ENCODE measurements at places on chromosomes 3 and 15.

DNA sequence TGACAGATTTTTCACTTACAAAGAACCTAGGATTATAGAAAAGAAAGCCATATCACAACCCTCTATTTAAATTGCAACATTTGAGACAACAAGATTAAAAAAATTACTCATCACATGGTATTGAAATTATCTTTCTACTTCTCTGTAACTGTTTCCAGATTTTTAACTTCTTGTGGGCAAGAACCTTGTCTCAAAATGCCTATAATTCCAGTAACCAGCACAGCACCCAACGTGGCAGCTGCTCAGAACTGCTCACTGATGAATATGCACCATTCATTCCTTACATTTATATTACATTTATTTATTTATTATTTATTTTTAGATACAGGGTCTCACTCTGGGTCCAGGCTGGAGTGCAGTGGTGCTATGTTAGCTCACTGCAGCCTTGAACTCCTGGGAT is 216.1 kb downstream of the THRB start:
- DNase-seq: no peak

- DNase-seq: no peak
These were observed 129.9 kb downstream of the LRRC3B start for GRCh38 chr3:26752466-26752865.

GRCh38 chr15:60162968-60163355 is 158.9 kb downstream of the FOXB1 start:
- DNase-seq: no peak

DNA sequence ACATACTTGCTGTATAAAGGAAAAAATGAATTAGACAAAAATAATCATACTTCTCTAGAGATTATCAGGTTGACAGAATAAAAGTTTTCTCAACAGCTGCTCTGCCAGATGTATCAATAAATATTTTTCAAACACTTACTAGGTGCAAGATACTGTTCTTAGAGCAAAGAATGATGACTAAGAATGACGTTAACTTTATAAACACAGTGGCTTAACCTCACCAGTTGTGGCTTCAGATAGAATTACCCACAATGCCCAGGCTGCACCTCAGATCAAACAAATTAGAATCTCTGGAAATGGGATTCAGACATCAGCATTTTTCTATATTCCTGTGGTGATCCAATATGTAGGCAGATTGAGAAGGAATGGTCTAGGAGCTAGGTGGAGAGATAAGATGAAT is 422.4 kb upstream of the ATP11B start:
- DNase-seq: no peak

- peak; percentile 59 for DNase-seq
These were observed 308.3 kb upstream of the CCDC54 start for GRCh38 chr3:107068980-107069379.

DNA sequence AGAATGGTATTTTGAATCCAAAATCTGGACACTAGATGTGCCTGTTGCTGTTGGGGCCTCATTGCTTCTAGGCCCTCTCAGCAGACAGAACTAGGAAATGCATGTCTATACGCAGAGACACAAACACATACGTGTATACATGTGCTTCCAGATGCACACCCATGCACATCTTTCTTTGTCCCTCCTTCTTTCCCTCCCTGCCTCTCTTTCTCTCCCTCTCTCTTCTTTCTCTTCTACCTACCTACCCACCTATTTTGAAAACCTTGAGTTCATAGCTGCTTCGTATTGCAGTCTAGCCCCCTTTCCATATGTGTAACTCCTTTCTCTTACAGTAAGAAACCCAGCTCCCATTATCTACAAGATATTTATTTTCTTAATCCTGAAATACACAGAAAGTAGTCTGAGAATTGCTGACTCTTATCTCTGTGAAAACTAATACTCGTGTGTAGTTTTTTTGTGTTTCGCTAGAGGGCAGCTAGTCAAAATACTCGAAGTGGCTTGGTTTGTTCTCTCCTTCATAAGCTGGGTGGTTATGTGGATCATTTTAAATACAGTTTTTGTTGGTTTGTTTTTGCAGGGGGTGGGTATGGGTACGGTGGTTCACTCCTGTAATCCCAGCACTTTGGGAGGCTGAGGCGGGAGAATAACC is 18.5 kb downstream of the RPL32 start:
- no peak for DNase-seq

DNA sequence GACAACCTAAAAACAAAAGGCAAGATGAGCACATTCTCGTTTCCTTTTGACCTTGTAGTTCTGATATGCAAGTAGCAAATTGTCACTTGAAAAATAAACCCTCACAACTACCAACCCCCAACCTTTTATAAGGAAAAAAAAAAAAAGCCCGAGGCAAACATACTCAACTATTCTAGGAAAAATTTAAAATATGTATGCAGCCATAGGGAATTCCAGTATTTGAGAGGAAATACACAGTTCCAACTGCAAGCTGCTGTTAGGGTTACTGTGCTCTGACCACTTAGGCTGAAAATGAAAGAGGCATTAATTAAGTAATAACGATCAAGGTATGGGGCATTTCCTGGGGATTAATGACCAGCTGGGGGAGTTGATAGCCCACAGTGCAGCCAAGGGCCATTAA is 281.9 kb upstream of the DPH6 start:
- DNase-seq: no peak

GRCh38 chr3:132399054-132399929 is 18.0 kb upstream of the DNAJC13 start:
- DNase-seq: no peak

GRCh38 chr3:52794612-52795099 is at the start of gene ITIH3:
ITIH3 (plus strand) TSS chr3:52794796; CDS start chr3:52794804, 8 bp downstream.
- no peak for DNase-seq

GRCh38 chr15:100940767-100941379 is 21.7 kb downstream of the LRRK1 start:
- no peak for DNase-seq

- DNase-seq: no peak
These were observed 48.2 kb upstream of the SELENOK start for GRCh38 chr3:53939813-53940212.

DNA sequence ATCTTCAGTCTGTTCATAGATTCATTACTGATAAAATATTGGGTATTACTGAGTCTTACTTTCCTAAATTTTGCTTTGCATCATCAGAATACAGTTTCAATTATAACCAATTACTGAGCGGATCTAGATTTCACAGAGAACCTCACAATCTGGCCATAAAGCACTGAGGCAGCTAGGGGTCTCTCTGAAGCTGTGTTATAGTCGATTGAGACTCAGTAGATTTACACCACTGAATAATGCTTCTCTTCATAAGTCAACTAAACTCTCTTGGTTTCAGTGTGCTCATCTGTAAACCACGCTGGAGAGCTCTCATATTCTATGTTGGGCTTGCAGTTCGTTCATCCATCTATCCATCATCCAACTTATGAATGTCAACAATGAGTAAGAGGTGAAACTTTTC is 180.6 kb downstream of the GREM1 start:
- DNase-seq: no peak

DNA sequence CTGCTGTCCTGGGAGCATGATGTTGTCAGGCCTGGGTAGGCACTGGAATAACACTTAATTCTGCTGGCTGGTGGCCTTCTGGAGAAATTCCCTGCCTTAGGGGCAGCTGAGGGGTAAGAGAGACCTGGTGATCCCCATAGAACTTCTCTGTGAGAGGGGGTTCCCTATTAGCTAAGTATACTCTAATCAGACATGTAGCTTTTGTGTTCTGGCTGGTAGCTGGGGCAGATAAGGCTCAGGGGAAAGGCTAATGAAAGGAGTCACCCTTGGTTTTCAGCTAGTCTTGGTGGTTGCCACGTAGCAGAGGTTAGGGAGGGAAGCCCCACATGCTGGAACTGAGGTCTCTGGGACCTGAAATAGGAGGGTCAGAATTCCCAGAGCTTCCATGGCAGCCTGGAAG is 952 bp upstream of the HDDC3 start:
- no peak for DNase-seq

DNA sequence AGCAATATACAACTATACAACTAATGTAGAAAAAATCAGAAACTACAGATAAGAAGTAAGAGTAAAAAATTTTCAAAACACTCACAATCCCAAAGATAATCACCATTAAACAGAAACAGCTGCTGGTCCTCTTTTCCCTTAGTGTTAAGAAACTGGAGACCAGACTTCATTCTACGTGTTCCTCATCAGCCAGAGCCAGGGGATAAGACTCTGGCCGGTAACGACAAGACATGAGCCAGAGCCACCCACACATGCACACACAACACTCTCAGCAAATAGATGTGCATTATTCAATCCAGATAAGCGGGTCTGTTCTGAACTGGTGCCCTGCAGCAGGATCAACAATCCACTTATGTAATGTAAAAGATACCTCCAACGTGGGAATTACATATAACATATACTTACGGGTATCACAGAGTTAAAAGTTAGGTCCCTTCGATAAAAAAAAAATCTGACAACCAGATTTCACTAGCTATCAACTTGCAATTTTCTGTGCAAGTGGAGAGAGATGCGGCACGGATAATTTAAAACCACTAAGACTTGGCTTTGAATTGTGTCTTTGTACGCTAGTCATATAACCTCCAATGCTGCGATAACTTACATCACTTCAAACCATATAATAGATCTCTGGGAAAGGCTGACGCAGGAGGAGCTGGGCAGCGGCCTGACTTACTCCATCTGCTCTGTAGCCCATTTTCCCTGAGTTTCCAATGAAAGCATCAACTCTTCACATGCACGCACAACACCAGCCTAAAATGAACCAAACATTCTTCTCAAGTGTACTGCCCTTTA is 17.8 kb downstream of the PRICKLE2 start:
- DNase-seq: no peak

GRCh38 chr3:119783255-119783654 is 1.4 kb downstream of the NR1I2 start:
- no peak for DNase-seq
